ENCODE measurements at places on chromosomes 13 and 19.

DNA sequence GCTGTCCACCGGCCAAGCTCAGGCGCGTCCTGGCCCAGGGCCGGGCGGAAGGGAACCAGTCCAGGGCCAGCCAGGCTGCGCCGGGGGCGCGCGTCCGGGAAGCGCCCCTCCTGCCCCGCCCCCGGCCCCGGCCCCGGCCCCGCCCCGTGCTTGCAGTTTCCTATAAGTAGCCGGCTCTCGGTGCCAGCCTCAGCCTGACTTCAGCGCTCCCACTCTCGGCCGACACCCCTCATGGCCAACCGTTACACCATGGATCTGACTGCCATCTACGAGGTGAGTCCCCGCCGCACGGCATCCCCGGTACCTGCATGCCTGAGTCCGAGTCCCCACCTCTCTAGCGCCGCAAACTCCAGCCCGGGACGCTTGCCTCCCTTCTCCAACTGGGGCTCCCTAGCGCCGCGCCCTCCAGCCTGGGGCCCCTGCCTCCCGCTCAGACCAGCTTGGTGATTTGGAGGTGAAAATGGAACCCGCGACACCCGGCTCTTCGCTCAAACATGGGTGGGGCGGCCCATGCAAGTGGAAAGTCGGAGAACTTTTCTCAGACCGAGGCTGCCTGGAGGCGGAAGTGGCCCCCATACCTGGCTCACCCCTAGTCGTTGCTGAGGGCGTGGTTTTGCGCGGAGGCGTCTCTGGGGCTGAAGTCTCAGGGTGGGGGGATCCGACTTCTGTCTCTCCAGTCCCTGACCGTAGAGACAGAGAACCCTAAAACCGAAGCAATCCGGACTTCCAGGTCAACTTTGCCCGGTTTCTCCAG is at the start of gene ZFP36:
Gene ZFP36 (plus strand): TSS at position 192 of the 754 bp plus-strand sequence. CDS start 58 bp downstream, at position 250.
- DNase-seq: peak; percentile 82

DNA sequence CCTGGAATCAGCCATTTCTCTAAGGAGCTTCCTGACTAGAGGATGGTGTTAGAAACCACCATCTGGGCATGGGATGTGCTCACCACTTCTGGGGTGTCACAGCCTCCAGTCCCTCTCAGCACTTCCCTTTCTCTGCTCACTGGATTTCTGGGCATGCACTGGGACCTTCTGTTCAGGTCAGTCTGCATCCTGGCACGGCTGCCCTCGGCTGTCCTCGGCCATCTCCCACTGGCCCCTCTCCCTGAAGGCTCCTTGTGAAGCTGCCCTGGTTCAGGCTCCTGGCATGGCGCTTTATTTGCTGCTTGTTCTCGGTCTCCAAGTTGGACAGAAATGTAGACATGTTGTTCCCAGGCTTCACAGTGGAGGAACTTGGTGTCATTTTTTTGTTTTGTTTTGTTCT is 60.0 kb downstream of the TEX29 start:
- no peak for DNase-seq

DNA sequence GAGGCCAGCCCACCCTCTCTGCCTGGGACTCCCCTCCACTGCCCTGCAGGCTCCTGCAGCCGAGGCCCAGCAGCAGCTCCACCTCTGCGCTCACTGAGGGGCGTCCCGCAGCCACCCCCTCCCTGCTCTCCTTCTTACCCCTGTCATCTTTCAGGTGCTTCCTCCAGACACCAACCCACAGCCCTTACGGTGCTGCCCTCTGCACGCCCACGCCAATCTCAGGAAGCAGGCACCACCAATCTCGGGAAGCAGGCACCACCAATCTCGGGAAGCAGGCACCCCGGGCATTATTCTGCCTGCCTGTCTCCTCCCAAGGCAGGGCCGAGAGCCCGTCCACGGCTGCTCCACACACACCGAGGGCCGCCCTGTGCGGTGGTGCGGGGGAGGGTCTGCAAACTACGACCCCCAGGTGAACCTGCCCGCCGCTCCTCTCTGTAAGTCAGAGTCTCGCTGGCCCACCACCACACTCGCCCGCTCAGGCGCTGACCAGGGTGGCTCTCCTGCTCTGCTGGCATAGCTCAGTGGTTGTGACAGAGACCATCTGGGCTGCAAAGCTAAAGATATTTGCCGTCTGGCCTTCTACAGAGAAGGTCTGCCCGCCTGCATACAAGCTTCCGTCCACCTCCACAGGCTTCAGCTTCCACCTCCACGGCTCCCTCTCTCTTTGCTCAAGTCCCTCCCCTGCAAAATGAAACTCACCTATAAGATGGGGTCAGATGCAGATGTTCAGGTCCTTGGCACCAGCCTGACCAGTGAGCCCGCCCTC is 2.9 kb downstream of the LSM7 start:
- no peak for DNase-seq

- DNase-seq: no peak
These were observed 6.6 kb upstream of the ZNF329 start for GRCh38 chr19:58157045-58157728.

DNA sequence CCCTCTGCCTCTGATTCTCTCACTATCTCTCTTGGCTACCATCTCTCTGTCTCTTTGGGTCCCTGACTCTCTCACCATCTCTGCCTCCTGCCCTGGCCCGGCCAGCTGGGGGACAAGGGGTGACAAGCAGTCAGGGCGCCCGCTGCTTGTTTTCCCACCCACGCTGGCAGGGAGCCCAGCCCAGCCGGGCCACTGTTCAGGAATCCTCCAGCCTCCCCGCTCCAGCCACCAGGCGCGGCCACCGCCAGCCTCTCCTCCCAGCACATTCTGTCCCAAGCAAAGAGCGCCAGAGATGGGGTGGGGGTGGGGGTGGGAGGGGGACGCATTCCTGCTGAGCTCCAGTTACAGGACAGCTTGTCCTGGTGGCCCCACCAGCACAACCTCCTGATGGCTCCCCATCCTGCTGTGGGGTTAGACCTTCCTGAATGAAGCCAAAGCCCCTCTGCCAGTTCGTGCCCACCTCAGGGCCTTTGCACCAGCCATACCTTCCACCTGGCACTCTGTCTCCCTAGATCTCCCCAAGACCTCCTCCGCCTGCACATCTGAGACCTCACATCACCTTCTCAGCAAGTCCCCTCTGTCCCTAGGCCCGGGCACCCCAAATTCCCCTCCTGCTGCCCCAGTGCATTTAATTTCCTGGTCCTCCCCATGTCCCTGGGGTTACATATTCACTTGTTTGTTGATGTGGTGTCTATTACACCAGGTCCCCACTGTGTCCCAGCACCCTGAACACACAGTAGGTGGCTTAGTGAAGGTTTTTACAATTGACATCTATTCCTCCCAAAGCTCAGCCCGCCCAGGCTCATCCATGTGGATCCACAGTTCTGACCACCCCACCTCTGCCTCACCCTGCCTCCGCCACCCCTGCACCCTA is 12.5 kb downstream of the ARRDC2 start:
- DNase-seq: no peak

GRCh38 chr13:46341112-46341711 is 45.8 kb downstream of the RUBCNL start:
- no peak for DNase-seq
